GM13976 (cell line): ENCODE measurements at places on chromosomes 11 and 22.

DNA sequence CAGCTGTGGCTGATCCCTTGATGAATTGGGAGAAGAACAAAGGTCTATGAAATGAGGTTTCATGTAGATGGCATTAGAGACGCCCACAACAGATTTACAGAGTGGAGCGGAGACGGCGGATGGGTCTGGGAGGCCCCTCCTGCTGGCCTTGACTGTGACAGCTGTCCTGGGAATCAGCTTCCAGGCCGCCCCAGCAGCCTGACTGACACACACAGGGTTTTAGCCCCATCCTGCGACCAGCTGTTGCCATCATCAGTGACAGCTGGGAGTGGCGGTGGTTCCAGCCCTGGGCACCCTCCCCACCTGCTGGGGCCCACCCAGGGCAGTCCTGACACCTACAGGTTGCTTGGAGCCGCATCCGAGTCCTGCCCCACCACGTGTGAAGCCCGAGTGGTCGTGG, 64.0 kb upstream of the PPP6R3 start:
- DNase-seq, result no peak

GRCh38 chr22:29635734-29636357, 32.4 kb downstream of the NF2 start:
- DNase-seq, result peak; percentile 41

DNA sequence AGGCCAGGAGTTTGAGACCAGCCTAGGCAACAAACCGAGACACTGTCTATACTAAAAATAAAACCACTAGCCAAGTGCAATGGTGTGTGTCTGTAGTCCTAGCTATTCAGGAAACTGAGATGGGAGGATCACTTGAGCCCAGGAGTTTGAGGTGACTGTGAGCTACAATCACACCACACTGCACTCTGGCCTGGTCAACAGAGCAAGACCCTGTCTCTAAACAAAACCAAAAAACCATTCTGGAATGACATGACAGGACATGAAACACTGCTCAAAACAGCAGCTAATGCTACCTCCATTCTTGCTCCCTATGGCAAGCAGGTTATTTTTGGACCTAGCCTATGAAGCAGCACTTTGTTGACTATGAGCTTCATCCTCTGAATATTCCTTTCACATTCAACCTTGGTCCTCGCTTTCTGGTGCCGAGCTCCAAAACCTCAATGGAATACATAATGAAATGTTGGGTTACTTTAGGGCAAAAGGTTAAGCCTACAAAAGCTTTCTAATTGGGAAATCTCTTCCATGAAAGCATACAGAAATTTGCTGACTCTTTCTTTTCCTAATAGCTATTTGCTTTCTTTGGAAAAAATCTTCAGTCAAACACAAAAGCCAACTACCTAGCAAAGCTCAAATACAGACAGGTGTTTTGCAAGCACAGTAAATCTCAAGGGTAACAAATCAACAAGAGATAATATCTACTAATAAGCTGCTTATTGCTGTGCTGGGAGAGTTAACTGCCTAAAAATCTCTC, 21.1 kb downstream of the SIK3 start:
- no peak for DNase-seq

DNA sequence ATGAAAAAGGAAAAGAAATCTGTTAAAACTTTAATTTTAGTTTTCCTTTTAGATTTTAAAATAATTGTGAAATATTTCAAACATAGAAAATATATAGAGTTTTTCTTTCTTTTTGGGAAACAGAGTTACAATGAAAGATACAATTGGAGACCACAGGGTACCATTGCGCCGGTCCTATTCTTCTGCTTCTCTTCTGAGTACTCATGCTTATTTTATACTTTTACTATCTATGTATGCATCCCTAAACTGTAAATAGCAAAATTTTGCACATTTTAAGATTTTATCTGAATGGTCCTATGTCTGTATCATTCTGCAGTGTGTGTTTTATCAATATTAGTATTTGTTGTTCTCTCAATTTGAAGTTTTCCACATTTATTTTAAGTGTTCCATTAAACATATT, 65.0 kb downstream of the EHF start:
- DNase-seq, result no peak

DNA sequence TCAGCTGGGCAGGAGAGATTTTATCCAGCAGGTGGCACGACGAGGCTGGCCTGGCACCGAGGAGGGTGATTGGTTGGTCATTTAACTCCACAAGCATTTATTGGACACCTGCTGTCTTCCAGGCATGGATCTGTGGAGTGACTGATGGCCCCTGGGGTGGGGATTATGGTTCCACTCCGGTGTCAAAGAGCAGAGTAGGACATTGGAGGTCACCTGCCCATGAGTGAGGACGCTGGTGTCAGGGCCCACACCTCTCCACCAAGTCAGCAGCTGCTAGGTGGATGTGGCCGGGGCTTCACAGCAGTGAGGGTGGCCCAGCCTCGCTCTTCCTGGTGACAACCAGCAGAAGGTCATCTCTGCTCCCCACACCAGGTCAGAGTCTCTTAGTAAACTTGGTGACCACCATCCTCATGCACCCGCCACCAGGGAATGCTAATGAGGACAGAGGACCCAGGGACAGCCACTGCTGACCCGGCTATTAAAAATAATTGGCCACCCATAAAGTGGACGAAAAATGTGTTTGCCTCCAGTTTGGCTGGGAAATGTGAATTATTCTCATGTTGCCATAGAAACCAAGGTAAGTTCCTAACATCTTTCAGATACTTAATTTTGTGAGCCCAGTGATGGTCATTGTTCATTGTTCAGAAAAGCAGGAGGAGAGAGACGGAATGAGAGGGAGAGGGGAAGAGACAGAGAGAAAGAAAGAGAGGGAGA, 428.7 kb downstream of the TBC1D22A start:
- DNase-seq, result no peak

DNA sequence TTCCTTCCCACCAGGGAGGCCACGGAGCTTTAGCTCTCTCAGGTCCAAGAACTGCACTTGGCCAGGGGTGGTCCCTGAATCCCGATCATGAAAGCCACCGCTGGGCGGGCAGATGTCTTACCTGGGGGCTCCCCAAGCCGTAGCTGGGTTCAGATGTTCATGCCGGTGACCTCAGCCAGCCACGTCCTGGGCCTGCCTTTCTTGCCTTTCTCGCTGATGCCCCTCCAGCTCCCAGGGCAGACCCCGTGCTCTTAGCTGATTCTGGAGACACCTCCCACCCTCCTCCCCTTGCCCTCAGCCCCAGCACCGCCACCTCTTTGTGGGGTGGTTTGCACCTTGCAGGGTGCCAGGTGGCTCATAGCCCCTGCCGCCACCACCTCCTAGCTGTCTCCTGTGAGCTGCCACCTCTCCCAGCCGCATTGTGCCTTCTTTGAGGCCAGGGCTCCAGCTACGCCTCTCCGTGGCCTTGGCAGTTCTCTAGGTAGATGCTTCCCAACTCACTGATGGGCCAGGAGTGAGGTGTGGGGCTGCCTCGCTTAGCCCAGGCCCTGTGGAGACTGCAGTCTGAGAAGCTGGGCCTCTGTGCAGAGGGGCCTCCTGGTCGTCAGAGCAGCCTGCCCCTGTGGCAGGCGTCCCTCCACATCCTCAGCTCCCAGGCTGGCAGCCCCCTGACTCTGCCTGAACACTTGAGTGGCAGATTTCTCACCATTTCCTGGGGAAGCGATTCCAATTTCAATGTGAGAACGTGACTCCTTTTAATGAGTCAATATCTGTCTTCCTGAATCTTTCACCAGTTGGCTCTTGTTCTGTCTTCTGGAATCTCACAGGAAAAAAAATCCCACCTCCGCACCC, 97.6 kb upstream of the B3GAT1 start:
- DNase-seq, result no peak

- no peak for DNase-seq
These were observed 16.7 kb downstream of the IGSF9B start for GRCh38 chr11:133940034-133940433.

GRCh38 chr22:32605576-32605975, 131.0 kb downstream of the FBXO7 start:
- DNase-seq, result no peak

DNA sequence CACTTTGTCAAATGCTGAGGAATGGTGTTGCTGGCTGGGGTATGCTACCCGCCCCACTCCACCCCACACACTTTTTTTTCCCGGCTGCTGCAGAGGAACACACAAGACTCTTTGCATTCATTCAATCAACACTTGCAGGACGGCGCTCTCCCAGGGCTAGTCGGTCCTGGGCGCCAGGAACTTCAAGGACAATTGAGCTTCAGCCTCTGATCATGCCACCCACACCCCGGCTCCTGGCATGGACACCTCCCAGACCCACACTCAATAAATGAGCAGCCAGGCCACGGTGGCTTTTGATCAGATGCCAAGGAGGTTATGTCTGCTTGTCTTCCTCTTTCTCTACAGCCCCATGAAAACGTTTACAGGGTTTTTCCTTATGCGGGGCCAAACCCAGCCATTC, 19.8 kb downstream of the TPST2 start:
- no peak for DNase-seq

- DNase-seq, result no peak
These were observed 2.4 kb downstream of the GSTT4 start for GRCh38 chr22:24002851-24003250.

DNA sequence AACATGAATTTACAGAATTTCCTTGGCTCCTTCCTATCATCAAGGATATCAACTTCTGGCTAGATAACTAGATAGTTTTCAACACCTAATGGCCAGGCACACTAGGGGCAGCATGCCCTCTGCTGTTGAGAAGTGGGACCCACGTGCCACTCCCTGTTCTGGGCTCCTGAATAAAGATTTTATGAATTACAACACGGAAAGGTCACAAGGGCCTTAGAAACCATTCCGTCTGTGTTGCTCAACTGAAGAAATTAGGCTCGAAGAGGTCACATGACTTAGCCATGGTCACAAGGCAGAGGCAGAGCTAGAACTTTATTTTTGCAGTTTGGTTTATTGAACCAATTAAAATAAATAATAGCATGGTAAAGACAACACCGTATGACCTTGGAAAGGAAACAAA, 36.0 kb downstream of the PRCP start:
- DNase-seq, result peak; percentile 35

- DNase-seq, result no peak
These were observed 45.5 kb upstream of the ALKBH3 start for GRCh38 chr11:43835104-43835503.

GRCh38 chr11:74417379-74417804, 19.2 kb upstream of the PGM2L1 start:
- DNase-seq, result no peak

DNA sequence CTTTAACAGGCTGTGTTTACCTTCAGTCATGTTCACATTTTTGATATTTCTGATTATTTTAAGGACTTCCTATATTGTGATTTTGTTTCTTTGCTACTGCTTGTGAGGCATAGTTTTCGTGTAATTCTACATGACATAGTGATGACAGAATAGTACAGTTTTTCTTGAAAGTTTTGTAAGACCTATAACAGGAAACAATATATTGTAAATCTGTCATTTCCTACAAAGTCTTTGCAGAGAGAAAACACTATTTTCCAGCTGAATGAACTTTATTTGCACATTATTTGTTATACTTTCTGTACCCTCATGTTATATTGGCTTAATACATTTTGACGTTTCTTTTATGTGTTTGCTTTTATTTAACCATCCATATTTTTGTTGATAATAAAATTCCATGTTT, 191.1 kb downstream of the TMEM135 start:
- no peak for DNase-seq

GRCh38 chr22:45317551-45318167, 7.9 kb downstream of the FAM118A start:
- DNase-seq, result no peak

GRCh38 chr22:24133187-24133965, 47.9 kb upstream of the SUSD2 start:
- DNase-seq, result no peak

GRCh38 chr22:44383064-44383575, 70.4 kb upstream of the SHISAL1 start:
- DNase-seq, result no peak

DNA sequence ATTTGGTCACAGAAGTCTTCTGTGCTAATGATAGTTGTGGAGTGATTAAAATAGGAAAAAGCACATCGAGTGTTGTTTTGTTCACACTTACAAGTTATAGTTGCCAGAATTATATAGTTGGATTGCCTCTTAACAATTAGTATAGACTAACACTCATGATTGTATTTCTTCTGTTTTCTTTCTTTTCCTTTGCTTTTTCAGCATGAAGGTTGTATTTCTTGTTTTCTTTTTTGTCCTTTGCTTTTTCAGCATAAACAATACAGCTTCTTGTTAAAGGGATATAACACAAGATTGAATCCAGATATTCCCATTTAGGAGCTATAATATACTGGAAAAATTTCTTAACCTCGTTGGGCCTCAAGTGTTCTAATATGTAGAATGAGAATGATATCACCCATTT, 31.1 kb downstream of the ACER3 start:
- no peak for DNase-seq

GRCh38 chr22:32100711-32101110, 57.6 kb downstream of the SLC5A1 start:
- no peak for DNase-seq

DNA sequence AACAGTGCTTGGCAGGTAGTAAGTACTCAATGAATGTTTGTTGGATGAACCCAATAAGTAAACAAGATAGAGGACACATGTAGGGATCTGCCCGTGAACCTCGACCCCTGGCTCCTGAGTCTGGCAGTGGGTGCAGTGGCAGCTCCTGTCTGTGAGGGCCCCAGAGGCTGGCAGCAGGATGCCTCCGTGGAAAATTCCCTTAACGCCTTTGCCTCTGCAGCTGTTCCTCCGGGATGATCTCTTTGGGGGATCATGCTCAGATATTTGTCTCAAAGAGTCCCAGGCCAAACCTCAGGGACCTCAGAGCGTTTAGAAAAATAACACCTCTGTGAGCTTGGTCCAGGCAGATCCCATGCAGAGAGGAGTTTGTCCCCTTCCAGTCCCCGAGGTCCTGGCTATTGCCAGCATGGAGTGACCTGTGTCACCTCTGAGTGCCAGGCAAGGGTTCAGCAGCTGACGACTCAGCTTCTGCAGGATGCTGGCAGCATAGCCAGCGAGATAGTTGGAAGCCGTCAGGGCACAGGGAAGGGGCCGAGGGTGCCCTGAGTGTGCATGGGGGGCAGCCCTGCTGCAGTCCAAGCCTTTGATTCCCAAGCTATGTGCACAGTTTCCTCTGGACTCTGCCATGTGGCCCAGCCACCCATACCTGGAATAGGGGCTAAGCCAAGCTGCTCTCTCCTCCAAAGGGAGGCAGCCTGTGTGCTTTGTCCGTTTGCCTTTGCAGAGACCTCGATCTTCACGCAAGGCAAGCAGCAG, 613 bp upstream of the MCHR1 start:
- DNase-seq, result no peak

DNA sequence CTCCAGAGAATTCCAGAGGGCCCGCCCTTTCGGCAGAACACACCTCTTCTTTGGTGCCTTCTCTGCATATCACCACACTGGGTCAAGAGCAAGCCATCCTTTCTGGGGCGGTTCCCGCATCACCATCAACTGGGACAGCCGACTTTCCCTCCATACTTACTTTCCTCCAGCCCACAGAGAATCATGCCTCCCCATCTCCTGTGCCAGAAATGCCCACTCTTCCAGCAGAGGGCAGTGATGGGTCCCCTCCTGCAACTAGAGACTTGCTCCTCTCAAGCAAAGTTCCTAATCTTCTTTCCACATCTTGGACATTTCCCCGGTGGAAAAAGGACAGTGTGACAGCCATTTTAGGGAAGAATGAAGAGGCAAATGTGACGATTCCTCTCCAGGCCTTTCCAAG, 157.7 kb downstream of the C11orf91 start:
- DNase-seq, result peak; percentile 70

GRCh38 chr11:69750108-69750850, 24.9 kb downstream of the FGF4 start:
- DNase-seq, result no peak

- DNase-seq, result no peak
These were observed 15.8 kb upstream of the ETS1 start for GRCh38 chr11:128603003-128603696.

- no peak for DNase-seq
These were observed 72.7 kb upstream of the PRDM11 start for GRCh38 chr11:45073685-45074141.
